ENCODE measurements at places on chromosomes 3 and 15.

- no peak for DNase-seq
Observed at GRCh38 chr3:152383136-152383606, 114.4 kb downstream of the MBNL1 start.

- DNase-seq = no peak
Observed at GRCh38 chr3:52456800-52457183, 1.4 kb downstream of the NISCH start.

GRCh38 chr3:62665627-62666437 is 209.4 kb downstream of the CADPS start:
- peak; percentile 6 for DNase-seq

- no peak for DNase-seq
Observed at GRCh38 chr3:66021731-66022131, 17.0 kb downstream of the MAGI1 start.

- DNase-seq = no peak
Observed at GRCh38 chr15:71201477-71201876, 86.2 kb downstream of the THSD4 start.

DNA sequence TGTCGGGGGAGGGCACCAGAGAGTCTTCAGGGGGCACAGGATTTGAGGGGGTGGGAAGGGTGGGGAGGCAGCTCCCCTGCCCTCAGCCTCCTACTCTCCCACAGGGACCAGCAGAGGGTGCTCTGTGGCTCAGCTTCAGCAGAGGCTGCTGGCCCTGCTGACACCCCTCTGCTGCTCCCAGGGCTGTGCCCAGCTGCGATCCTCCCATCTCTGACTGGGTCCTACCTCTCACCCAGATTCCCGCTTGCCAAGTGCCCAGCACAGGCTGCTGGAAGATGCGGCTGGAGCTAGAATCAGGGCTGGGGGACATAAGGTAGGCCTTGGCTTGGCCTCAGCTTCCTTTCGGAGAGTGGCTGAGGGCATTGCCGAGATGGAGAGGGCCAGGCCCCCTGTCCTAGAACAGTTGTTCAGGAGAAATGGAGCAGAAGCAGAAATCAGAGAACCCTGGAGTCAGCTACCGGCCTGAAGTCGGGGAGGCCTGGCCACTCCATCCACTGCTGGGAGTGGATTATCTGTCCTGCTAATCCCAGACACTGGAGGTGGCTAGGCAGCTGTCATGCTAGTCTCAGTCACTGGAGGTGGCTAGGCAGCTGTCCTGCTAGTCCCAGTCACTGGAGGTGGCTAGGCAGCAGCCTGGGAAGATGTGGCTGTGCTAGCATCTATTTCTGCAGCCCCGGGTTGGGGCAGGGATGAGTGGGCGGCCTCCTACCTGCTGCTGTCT is 3.9 kb downstream of the GRM2 start:
- DNase-seq = no peak

- no peak for DNase-seq
Observed at GRCh38 chr3:134594331-134594741, 56.5 kb downstream of the KY start.

DNA sequence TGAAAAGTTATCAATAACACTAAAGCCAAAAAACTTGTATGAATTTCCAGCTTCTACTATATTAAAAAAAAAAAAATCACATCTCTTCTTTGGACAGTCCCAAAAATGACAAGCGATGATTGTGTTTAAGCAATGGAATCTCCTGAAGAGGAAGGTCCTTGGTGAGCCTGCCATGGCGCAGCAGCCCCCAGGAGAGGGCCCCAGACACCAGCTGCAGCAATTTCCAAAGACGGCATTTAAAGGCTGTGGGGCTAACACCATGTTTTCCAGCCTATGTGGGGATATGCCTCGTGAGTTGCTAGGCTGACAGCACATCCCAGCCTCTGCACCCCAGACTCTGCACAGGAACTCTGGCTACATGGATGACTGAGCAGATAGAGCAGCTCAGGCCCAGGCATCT is 14.7 kb downstream of the SKIC8 start:
- no peak for DNase-seq

GRCh38 chr3:50656417-50657195 is 18.1 kb upstream of the DOCK3 start:
- no peak for DNase-seq

DNA sequence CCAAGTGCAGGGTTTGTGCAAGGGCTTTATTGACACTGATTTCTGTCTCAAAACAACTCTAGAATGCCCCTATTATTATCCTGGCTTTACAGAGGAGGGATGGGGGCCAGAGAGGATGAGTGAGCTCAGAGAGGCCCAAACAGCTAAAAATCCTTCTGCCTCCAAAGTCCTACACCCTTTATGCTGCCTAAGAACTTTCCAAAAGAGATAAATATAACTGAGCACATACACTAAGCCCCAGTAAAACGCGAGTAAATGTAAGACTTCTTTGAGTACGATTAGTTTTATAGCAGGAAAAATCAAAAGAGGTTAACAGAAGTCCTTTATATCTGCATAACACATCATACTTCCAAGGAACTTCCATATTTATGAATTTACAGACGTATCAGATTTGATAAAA is 149.1 kb downstream of the CTNNB1 start:
- DNase-seq = no peak

DNA sequence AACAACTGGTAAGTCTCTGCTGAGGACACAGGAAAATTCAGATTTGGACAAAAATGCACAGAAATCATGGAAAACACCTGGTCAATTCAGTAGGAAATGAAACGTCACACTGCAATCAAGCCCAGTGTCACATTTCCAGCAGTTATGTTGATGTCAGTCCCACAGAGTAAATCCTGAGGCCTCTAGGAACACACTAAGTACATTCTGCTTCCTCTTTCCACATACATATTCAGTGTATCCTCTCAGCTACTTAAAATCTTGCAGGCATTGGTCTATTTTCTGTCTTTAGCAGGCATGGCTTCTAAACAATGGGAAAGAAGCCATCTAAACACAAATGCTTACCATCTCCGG is 207.8 kb downstream of the PLCL2 start:
- DNase-seq = no peak

DNA sequence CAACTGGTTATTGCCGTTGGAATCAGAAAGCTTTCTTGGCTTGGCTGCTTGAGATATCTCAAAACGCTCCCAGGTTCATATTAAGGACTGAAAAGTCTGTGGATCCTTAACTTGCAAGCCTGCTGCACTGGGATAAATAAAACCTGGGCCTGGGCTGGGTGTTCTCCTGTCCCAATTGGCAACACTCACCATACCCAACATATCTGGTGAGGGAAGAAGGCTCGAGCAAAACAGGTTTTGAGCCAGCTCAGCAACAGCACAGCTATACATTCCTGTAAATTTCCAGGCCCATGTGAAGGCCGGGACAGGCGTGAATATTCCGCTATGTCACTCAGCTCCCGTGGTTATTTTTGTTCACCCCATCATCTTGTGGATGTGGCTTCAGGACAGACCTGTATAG is 169.0 kb upstream of the BCL6 start:
- no peak for DNase-seq

GRCh38 chr15:36645106-36645505 is 65.7 kb downstream of the CDIN1 start:
- no peak for DNase-seq

DNA sequence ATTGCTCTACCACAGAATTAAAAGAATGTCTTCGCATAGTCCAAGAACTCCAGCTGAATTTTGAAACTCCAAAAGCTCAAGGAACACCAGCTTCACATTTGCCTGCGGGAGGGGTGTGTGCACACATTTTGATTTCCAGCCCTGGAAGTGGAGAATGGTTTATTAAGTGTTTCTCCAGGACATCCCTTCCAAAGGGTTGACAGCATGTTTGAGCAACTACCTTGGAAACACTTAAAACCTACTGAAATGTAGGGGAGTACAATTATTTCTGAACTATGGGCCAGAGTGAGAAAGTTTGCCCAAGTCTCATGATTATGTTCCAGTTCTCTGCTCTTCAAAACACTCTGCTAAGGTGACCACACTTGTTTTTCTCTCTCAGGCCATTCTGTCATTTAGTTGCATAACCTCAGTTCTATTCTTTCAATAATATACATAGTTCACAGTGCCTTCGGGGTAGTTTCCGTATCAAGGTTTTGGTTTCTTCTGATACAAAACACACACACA is 7.9 kb downstream of the ACP3 start:
- no peak for DNase-seq

DNA sequence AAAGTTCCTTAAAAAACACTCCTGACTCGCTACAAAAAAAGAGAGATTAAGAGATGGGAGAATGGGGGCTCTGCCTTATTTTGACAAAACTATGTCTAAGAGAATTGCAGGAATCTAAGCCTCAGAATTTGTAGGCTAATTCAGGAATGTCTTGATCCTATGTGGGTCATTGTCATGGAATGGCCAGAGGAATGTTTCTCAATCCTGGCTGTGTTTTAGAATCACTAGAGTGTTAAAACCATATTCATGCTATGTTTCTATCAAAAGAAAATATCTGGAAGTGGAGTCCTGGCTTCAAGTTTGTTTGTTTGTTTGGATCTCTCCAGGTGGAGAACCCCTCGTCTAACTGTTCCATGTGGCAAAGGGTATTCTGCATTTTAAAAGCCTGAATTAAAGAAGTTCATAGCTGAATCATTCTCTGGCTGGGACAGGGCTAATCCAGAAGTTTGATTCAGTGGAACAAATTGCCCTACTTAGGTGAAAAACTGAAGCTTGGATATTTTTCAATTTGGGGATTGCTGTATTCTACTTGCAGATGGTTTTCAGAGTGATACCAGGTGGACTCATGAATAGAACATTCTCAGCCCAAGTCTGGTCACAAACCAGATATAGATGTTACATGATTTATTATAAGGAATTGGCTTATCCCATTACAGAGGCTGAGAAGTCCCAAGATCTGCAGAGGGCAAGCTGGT is 28.2 kb downstream of the GJD2 start:
- no peak for DNase-seq

DNA sequence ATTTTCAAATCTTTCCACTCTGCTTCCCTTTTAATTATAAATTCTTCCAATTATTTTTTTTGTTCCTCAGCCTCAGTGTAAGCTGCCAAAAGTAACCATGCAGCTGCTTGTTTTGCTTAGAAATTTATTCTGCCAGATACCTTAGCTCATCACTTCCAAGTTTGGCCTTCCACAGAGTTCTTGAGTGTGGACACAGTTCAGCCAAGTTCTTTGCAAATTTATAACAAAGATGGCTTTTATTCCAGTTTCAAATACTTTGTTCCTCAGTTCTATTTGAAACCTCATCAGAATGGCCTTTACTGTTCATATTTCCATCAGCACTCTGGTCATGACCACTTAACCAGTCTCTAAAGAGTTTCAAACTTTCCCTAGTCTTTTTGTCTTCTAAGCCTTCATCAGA is 10.3 kb downstream of the RTP1 start:
- DNase-seq = no peak

- no peak for DNase-seq
Observed at GRCh38 chr3:37627951-37628620, 233.6 kb upstream of the CTDSPL start.

- no peak for DNase-seq
Observed at GRCh38 chr15:85331655-85332285, 48.6 kb upstream of the AKAP13 start.

GRCh38 chr3:131540143-131540542 is 37.4 kb upstream of the MRPL3 start:
- no peak for DNase-seq

- no peak for DNase-seq
Observed at GRCh38 chr15:73660455-73660854, 23.7 kb upstream of the CD276 start.

- no peak for DNase-seq
Observed at GRCh38 chr3:52128118-52128683, 26.0 kb downstream of the POC1A start.

DNA sequence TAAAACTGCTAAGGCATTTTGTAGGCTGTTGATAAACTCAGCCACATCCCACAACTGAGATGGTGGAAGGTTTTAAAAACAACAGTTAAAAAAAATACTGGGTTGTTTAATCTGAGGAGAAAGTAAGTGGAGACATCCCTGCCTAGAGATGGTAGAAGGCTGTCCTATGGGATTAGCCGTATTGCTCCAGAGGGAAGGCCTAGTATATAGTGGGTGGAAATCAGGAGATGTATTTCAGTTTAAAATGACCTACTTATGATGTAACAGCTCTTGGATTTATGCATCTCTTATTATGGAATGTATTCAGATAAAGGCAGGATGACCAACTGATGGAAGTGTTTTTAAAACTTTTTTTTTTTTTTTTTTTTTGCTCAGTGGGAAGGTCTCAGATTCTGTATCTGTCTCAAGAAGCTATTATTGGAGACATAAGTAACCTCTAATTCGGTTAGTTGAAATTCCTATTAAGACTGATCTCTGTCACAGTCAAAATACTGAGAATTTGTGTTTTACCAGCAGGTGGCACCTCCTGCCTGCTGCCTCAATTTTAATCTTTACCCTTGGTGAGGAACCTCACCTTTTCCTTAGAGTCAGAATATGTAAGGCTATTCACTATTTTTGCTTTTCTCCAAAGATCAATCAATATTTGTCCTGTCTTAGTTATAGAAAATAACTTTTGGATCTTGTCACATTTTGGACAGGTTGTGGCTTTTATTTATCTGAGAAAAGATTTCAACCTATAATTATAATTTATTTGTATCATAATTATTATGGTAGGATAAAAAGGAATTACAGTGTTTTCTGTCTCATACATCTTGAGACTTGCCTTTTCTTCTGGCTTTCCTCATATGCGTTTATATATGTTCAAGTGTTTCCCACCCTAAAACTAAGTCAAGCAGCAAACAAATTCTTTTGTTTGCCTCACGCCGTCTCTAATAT is 63.0 kb downstream of the VPS8 start:
- peak; percentile 17 for DNase-seq

DNA sequence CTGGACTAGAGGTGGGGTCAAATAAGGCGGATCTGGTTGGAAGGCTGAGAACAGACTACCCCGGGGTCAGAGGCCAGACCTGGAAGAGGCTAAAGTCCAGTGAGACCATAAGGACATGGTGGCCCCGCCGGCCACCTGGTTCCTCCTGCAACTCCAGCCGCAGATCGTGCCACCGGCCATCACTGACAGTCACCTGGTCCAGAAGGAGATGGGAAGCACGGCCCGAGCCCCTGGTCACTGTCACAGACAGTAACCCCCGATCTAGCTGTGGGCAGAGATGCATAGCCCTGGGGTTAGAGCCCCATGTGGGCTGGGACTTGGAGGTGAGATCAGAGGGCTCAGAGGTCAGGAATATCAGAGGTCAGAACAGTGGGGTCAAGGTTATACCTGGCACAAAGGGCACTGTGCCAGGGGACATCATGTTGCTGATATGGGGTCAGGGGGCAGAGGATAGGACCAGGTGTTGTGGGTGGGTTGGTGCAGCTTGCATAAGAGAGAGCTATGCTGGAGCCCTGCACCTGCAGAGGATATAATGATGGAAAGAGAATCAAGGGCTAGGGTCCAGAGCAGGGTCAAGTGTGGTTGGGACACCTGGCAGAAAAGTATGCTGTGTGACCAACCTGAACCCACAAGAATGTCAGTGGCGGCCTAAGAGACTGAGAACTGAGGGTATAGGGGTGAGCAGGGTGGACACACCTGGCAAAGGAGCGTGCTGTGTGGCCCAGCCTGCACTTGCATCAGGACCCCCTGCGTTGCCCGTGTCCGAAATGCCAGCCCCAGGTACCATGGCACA is 9.6 kb downstream of the CELSR3 start:
- no peak for DNase-seq

- no peak for DNase-seq
Observed at GRCh38 chr3:189838291-189838690, 207.1 kb downstream of the TP63 start.

- DNase-seq = no peak
Observed at GRCh38 chr3:143961342-143961741, 10.3 kb upstream of the DIPK2A start.
